ENCODE measurements at places on chromosomes 11 and 22.

GRCh38 chr11:135075740-135076139 lies 663.7 kb upstream of the B3GAT1 start:
- DNase-seq = no peak

DNA sequence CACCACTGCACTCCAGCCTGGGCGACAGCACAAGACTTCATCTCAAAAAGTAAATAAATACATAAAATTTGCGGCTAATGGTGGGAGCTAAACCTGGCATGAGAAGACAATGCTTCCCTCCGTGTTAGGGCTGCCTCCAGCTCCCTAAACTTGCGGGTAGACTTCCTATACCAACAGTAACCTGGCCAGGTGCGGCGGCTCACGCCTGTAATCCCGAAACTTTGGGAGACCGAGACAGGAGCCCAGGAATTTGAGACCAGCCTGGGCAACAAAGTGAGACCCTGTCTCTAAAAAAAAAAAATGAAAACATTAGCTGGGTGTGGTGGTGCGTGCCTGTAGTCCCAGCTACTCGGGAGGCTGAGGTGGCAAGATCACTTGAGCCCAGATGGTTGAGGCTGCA lies 25.3 kb downstream of the SLC25A18 start:
- no peak for DNase-seq

- DNase-seq = no peak
Measured at GRCh38 chr11:762421-763072, 14.7 kb downstream of the GATD1 start.

- no peak for DNase-seq
Measured at GRCh38 chr11:92057849-92058442, 166.7 kb upstream of the FAT3 start.

GRCh38 chr11:125335106-125335505 lies 161.0 kb downstream of the FEZ1 start:
- no peak for DNase-seq

DNA sequence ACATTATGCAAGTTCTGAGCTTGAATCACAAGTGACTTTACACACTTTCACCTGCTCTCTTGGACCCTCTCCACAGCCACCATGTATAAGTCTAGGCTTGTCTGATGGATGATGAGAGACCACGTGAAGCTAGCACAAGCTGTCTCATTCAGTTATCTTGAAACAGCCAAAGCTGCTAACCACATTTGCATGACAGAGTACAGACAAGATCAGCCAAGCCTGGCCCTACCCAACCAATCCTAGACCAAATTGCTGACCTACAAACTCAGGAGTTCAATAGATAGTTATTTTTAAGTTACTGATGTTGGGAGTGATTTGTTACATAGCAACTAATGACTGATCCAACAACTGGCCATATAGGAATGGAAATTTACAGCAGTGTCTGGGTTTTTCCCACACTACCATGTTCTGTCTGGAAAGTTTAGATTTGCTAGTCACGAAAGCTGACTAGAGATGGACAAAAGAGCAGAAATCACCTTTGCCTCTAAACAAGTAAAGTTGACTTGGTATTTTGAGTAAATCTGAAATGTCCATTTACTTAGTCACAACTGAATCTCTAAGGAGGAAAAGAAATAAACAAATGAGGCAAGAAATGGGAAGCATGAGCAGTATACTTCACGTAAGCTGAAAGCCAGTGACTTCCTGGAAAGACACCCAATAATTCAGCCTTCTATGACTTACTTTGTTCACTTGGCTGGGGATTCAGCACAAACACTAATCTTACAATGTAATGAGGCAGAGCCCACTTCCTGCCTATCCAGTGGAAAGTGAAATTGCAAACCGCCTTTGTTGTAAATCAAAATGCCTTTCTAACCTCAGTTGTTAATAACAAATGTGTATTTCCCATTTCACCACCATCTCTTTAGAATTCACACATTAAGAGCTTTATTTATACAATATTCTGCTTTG lies 101.7 kb downstream of the FAM181B start:
- no peak for DNase-seq

DNA sequence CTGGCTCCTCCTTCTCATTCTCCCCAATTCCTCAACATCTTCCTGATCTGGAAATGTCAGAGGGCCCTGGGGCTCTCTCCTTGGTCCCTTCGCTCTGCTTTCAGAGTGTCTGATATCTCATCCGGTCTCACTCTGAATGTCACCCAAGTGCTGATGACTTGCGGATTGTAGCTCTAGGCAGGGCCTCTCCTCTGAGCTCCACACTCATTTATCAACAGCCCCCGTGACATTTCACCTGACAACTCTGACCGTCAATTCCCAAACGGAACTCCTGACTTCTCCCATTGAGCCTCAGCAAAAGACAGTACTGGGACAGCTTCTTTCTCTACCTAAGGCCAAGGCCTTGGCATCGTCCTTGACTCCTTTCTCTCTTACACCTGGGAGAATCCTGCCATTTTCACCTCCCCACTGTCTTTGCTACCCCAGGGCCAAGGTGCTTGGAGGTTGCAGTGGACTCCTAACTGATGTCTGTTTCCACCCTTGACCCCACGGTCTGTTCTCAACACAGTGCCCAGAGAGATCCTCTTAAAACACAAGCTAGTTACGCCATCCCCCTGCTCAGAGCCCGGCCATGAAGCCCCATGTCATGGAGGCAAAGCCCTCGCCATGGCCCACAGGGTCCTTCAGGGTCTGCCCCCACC lies 57.5 kb upstream of the THY1 start:
- DNase-seq = no peak

DNA sequence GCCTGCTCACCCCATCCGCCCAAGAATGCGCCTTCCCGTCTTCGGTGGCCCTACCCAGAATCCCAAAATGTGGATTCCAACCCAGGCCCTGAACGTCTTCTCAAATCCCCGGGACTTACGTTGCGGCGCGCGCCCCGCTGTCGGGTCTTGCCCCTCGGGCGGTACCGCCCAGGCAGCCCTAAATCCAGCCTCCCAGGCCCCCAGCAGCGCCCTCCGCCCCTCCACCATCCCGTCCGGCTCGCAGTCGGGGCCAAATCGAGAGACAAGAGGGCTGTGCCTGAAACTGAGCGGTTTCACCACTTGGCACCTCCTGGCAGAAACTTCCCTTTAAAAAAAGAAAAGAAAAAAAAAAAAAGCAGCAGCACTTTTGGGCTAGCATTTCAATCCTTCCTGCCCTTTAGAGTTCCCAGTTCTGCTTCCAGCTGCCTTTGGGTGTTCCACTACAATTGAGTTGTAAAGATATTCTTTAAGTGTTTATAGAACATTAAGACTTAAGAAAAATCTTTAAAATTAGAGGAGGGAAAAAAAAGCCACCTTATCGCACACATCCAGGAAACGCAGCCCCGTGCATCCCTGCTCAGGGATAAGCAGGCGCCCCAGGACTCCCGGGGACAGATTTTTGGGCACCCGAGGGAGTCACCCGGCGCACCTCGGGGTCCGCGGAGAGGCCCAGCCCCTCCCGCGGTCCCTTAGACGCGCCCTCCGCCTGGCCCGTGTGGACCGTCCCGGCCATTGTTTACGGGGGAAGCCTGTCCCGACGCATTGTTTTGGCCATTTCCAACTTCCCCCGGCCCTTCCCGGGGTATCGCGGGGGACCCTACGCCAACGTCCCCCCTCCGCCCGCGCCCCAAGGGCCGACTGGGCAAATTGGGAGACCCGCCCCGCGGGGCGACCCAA lies 57.6 kb downstream of the KCNJ4 start:
- no peak for DNase-seq

GRCh38 chr11:76008474-76008873 lies 193.5 kb downstream of the UVRAG start:
- DNase-seq = no peak

GRCh38 chr22:31612891-31613285 lies 49.1 kb downstream of the PISD start:
- DNase-seq = no peak

- DNase-seq = peak; percentile 17
Measured at GRCh38 chr11:45182902-45183301, 36.5 kb downstream of the PRDM11 start.

GRCh38 chr11:92859156-92859690 lies 110.2 kb upstream of the MTNR1B start:
- peak; percentile 73 for DNase-seq

GRCh38 chr11:64245401-64245796 lies 1.3 kb downstream of the PPP1R14B start:
- DNase-seq = peak; percentile 56

DNA sequence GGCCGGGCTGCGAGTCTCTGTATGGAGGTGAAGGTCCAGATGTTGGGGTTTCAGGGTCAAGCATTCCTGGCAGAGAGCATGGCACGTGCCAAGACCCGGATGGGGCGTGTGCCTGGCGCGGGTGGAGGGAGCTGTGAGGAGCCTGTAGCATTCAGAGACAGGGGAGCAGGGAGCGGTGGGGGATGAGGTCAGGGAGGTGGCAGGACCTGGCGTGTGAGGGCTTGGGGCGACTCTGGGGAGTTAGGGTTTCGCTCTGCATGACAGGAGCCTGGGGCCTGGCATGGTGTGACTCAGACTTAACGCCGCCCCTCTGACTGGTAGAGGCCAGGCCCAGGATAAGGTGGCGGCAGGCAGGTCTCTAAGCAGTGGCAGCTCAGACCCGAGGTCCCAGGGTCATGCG lies 103.0 kb downstream of the KCNQ1 start:
- no peak for DNase-seq

DNA sequence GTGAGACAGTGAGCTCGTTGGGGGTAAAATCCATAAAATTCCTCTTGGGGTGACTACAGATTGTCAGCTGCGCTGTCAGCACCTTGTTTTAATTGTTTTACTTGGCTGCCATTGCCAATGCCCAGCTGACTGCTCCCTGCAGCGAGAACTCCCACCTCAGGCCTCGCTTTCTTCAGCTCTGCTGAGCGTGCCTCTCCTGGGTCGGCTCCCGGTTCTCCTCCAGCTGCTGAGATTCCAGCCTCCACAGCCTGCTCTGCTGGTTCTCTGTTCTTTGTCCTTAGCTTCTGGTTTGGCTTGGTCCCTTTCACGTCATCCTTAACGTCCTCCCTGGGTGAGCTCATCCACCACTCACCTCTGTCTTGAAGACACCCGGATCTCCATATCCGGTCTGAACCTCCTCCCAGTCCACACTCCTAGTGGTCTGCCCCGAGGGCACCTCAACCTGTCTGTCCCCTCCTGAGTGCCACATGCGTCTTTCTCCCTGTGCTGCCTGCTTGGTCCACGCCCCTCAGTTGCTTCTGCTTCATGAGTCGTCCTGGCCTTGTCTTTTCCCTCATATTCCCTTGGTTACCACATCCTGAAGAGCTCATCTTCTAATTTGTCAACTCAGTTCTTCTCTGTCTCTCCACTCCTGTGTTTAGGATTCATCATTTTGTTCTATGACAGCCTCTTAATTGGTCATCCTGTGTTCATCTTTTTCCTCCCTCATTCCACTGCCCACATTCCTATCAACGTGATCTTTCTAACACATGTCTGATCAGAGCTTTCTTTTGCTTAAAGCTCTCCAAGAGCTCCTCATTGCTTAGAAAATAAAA lies 35.6 kb downstream of the BMAL1 start:
- no peak for DNase-seq

DNA sequence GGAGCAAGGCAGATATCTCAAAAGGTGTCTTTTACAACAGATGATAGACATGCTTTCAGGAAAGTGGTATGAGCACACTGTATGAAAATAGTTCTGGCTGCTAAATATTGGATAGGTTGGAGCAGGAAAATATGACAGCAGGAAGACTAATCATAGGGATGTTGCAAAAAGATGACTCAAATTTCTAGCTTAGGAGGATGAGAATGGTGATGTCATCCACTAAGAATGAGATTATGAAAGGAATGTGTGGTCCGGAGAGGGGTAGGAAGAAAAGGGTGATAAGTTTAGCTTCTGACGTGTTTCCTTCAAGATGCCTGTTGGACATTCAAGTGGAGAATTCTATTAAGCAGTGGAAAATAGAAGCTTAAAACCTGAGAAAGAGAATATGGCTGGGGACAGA lies 46.4 kb downstream of the RCN1 start:
- DNase-seq = no peak

DNA sequence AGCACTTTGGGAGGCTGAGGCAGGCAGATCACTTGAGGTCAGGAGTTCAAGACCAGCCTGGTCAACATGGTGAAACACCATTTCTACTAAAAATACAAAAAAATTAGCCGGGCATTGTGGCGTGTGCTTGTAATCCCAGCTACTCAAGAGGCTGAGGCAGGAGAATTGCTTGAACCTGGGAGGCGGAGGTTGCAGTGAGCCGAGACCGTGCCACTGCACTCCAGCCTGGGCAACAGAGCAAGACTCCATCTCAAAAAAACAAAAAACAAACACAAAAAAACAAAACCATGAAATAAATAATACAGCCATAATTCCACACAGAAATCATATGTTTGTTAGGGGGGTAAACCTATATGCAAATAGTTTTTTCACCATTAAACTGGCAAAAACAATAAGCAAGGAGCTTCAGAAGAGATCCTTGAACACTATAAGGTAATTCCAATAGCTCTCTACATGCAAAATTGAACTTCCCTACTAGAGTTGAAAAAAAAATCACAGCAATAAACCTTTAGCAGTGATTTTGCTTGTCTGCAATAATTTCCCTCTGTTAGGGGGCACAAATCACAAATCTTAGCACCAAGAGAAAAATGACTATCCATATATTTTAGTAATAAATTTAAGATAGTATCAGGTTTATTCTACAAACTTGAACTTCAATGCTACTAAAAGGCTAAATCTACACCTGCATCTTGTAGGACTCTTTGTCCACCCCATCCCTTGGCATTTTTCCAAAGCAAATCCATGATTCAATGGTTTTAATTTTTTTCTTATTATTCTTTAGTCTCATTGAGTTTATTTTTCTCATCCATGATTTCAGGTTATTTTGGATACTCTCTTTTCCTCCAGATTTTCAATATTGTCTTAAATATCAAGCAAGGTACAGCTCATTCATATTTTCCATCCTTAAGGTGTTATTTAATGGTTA lies 3.9 kb downstream of the CSTF3 start:
- DNase-seq = no peak

DNA sequence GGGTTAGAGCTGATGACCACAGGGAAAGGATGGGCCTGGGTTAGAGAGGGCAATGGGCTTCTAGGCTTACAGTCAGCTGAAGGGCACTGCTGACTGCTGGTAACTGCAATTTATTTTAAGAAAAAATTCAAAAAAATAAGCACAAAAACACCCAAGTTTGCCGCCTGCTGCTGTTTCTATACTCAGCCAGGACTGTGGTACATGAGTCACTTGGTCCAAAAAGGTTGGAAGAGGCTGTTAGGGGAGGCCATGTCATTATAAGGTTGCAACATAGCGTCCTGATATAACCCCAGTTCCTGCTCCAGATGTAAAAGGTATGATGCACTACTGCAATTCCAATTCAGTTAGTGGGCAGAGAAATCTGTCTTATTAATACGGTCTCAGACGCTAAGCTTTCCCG lies 98.9 kb downstream of the ETS1 start:
- no peak for DNase-seq

DNA sequence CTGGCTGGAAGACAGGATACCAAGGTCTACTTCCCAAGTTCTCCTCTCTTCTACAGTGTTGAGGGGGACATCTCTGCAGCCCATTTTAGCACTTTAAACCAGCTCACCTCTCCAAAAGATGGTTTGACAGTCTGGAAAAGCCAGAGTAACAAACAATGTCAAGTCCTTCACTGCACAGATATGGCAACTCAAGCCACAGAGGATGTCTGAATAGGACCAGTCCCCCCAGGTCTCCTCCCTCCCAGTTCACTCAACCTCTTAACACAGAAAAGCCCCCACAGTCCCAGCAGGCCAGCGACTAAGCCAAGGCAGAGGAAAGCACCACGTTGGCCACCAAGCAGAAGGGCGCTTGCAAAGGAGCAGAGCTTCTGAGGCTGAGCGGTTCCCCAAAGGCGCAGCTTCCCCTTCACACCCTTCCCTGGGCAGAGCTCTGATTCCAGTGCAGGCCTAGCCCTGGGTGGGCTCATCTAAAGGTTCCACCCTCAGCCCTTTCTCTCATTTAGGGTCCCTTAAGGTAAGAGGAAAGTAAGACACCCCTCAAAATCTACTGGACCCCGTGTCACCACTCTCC lies 62.7 kb downstream of the PAK1 start:
- no peak for DNase-seq

- no peak for DNase-seq
Measured at GRCh38 chr22:41280065-41280464, 5.9 kb downstream of the RANGAP1 start.

Data from NCI-H1092 treated with DMSO at 0.1 percent for 48 hours (cell line).